GM23338 (cell line): ENCODE measurements at places on chromosomes 2 and 18. TPM values are rescaled to one million over a fixed set of nuclear protein-coding genes. Genes with fewer than 3 reads are reported as not detected.

- no peak overlapping the region for H3K27ac ChIP-seq
- H3K4me3 ChIP-seq, result no peak overlapping the region
- no peaks in the 10 kb centered on the region for H3K36me3 ChIP-seq
- DNase-seq, result no peak
- H3K4me1 ChIP-seq, result no peaks in the 10 kb centered on the region
- H3K27me3 ChIP-seq, result no peaks in the 10 kb centered on the region
Measured at GRCh38 chr2:149686136-149687051, 98.8 kb upstream of the MMADHC start.

DNA sequence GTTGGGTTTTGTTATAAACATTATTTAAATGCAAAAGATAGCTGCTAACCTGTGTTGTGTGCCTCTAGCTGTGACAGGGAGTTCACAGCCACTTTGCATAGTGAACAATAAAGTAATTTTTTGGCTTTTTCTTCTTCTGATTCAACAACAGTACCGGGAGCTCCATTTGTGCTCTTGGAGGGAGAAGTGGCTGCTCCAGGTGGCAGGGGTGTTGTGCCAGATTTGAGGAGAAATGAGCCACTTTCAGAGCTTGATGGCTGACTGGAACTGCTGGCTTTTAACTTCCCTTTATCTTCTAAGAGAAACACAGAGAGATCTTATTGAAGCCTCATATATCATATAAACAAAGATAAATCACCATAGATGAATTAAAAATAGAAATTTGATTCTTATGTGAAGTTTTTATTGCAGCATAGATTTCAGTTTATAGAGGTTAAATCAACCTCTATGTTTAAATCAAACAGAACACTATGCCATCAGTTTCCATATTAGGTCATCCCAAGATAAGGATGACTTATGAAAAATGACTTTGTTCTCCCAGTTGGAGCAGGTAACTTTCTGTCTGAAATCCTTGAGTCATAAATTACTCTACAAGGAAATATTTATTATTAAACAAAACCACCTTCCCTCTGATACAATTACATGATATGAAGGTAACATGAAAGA lies 182.0 kb upstream of the SESTD1 start:
- H3K27me3 ChIP-seq, result no peaks in the 10 kb centered on the region
- peaks cover 50% of the 10 kb centered on the region for H3K4me1 ChIP-seq
- no peak overlapping the region for H3K4me3 ChIP-seq
- no peaks in the 10 kb centered on the region for H3K36me3 ChIP-seq
- no peak for DNase-seq

- no peaks in the 10 kb centered on the region for H3K4me1 ChIP-seq
- no peak for DNase-seq
- H3K36me3 ChIP-seq, result no peaks in the 10 kb centered on the region
Measured at GRCh38 chr18:32156855-32157254, 33.0 kb upstream of the MEP1B start.

DNA sequence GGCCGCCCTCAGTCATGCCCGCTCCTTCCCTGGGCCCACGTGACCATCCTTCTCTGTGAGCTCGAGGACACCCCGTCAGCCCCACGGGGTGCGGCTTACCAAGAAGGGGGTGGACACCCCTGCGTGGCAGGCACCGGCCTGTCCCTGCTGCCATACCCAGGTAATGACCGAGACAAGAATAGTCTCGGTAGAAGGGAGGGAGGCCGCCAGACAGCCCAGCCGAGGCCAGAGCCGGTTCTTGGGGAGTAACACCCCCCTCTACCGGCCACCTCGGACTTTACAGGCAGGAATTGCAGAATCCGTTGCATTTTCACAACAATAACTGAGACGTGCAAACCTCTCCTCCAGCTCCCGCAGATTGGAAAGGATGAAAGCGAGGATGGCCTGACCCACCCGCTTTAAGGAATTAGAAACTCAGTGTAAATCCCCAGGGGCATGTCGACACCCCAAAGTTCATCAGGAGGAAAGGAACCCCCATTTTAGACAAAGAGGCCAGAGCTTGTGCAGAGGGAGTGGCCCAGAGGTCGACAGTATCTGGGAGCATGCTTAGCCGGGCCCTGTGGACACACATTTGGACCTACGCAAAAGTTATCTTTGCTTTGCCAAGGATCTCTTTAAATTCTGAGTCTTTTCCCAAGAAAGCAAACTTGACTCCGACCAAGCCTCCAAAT lies 60.1 kb upstream of the GLI2 start:
- H3K4me3 ChIP-seq, result no peak overlapping the region
- H3K4me1 ChIP-seq, result no peaks in the 10 kb centered on the region
- peak; percentile 83 for DNase-seq
- no peaks in the 10 kb centered on the region for H3K27me3 ChIP-seq
- no peak overlapping the region for H3K27ac ChIP-seq

FSHR gene
- total RNA-seq, result not detected in 2 replicates

- DNase-seq, result peak; percentile 5
- no peaks in the 10 kb centered on the region for H3K36me3 ChIP-seq
- H3K4me1 ChIP-seq, result no peaks in the 10 kb centered on the region
- no peak overlapping the region for H3K27ac ChIP-seq
Measured at GRCh38 chr2:146634230-146635097, 1210.4 kb upstream of the ACVR2A start.

DNA sequence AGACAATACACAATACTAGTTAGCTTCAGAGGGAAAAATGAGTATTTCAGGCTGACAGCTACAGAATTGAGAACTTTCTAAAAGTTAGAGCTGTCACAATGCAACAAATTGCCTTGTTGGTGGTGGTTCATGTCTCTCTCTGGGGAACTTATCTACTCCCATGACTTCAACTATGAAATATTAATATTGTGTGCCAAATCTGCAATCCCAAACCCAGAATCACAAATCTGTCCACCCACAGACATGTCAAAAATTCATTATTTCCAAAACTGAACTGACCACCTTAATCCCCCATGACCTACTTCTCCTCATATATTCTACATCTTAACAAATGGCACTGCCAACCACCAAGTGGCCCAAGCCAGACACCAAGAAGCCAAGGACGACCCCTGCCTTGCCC lies 143.5 kb downstream of the TCF4 start:
- H3K4me1 ChIP-seq, result peaks cover 23% of the 10 kb centered on the region
- no peaks in the 10 kb centered on the region for H3K36me3 ChIP-seq
- H3K27ac ChIP-seq, result no peak overlapping the region
- H3K4me3 ChIP-seq, result no peak overlapping the region

- H3K27me3 ChIP-seq, result no peaks in the 10 kb centered on the region
- no peaks in the 10 kb centered on the region; the same call in 1 of the 2 replicates for H3K4me1 ChIP-seq
- no peak overlapping the region for H3K4me3 ChIP-seq
- DNase-seq, result no peak
Measured at GRCh38 chr2:216029416-216030129, 16.2 kb upstream of the MREG start.

- H3K27ac ChIP-seq, result no peak overlapping the region
- no peaks in the 10 kb centered on the region for H3K36me3 ChIP-seq
- DNase-seq, result no peak
- no peak overlapping the region for H3K4me3 ChIP-seq
- H3K27me3 ChIP-seq, result no peaks in the 10 kb centered on the region
Measured at GRCh38 chr2:236380051-236380612, 115.9 kb upstream of the ASB18 start.

GRCh38 chr2:166888180-166888579 lies at the start of gene XIRP2:
Gene XIRP2, plus strand, starts transcription at chr2:166888480. Its CDS starts 15,003 bp downstream, at chr2:166903483.
- H3K27ac ChIP-seq, result no peak within 1 kb of the TSS
- no peaks in the 10 kb centered on the region for H3K27me3 ChIP-seq
- H3K4me1 ChIP-seq, result no peaks in the 10 kb centered on the region
- DNase-seq, result no peak

DNA sequence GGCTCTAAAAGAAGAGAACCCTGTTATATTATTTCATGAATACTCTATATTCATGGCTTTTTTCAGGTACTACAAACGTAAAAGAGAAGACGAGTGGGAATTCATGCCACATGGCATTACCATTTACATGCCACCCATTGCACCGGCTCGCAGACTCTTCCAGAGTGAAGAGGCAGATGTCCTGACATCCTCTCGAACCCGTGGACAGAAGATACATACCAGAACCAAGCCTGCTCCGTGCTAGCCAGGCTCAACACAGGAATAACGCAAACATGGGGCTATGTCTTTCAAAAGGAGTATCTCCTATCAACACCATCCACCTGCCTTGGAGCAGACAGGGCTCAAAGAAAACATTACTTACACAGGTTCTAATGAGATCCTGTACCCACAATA lies 168.8 kb downstream of the THADA start:
- H3K36me3 ChIP-seq, result no peaks in the 10 kb centered on the region
- no peak overlapping the region for H3K4me3 ChIP-seq
- no peaks in the 10 kb centered on the region for H3K4me1 ChIP-seq
- H3K27me3 ChIP-seq, result no peaks in the 10 kb centered on the region
- no peak for DNase-seq

DNA sequence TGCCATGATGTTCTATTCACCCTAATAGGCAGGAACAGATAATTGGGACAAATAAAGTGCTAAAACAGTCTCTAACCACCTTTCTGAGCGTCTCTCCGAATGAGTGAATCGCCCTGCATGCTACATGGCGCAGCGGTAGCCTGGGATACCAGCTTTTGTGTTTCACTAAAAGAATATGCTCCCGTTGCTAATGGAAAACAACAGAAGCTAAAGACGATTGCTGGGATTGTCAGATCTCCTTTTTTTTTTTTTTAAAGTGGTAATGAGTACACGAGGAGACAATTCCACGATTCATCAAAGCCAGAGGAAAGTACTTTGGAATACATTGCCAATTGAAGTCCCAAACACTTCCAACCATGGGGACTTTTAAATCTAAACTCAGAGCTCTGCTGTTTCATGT lies 1815.3 kb upstream of the CELF4 start:
- no peaks in the 10 kb centered on the region for H3K36me3 ChIP-seq
- H3K27me3 ChIP-seq, result no peaks in the 10 kb centered on the region
- DNase-seq, result peak; percentile 57

DNA sequence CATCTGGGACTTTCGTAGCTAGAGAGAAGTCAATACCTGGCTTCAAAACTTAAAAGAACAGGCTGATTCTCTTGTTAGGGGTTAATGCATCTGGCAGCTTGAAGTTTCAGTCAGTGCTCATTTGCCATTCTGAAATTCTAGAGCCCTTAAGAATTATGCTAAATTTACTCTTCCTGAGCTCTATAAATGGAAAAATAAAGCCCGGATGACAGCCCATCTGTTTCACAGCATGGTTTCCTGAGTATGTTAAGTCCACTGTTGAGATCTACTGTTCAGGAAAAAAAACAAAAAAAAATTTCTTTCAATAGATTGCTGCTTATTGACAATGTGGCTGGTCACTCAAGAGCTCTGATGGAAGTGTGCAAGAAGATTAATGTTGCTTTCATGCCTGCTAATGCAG lies 101.3 kb upstream of the RPE start:
- no peak overlapping the region for H3K27ac ChIP-seq
- H3K27me3 ChIP-seq, result no peaks in the 10 kb centered on the region
- no peak for DNase-seq
- no peak overlapping the region for H3K4me3 ChIP-seq
- H3K4me1 ChIP-seq, result no peaks in the 10 kb centered on the region

LINC00305 gene
- not detected in 2 replicates for total RNA-seq

DNA sequence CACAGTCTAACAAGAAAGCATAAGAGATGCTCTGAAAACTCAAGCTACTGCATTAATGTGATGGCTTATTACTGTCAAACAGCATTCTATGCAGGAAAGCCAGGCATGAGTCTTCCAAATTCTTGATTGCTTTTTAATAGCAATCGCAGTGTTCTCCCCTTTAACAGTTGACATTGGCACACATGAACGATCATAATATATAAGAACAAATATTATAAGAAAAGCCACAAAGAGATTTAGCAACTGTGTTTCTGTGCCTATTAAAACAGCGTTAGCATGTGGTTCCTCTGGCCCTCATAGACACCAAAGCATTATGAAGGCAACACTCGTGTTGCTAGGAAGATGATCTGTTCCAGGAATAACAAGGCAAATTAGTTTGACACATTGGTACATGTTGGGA lies 245.0 kb downstream of the ACKR3 start:
- H3K4me3 ChIP-seq, result no peak overlapping the region
- H3K27ac ChIP-seq, result no peak overlapping the region
- DNase-seq, result no peak
- H3K27me3 ChIP-seq, result no peaks in the 10 kb centered on the region
- no peaks in the 10 kb centered on the region for H3K36me3 ChIP-seq
- no peaks in the 10 kb centered on the region for H3K4me1 ChIP-seq

DNA sequence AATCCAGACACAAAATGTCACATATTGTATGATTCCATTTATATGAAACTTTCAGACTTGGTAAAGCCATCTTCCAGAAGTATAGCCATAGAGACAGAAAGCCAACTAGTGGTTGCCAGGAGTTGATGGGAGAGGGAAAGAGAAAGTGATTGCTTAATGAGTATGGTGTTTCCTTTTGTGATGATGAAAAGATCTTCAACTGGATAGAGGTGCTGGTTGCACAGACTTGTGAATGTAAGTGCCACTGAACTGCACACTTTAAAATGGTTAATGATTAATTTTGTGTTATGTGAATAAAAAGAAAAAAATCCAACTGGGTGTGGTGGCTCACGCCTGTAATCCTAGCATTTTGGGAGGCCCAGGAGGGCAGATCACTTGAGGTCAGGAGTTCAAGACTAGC lies 135.3 kb upstream of the SLC1A4 start:
- peaks cover 12% of the 10 kb centered on the region for H3K27me3 ChIP-seq
- H3K36me3 ChIP-seq, result no peaks in the 10 kb centered on the region
- H3K4me3 ChIP-seq, result no peak overlapping the region

- no peak for DNase-seq
- no peak overlapping the region for H3K27ac ChIP-seq
- no peaks in the 10 kb centered on the region for H3K27me3 ChIP-seq
Measured at GRCh38 chr2:165251366-165251765, 12.2 kb downstream of the SCN2A start.

DNA sequence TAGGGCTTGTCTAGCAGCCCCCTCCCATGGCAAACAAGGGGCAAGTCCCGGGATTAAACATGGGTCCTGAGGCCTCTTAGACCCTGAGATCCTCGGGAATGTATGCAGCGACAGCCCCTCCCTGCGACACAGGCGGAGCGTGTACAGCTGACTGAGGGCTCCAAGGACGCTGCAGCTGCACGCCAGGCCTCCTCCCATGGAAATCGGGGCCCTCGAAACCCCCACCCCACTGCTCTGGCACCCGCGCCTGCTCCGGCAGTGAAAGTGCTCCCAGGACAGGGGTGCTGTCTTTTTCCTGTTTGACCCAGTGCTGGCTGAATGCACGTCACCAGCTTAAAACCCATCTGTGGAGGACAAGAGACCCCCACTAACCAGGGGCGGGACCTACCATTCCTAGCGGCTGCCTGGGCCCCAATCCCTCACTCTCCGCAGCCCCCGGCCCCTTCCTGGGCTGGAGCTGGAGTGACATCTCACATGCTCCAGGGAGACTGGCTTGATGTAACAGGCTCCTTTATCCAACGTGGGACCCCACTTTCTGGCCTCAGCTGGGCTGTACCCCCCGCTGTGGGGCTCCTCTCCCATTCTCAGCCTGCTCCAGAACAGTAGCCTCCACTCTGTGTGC lies 247.7 kb downstream of the TWIST2 start:
- no peak overlapping the region for H3K27ac ChIP-seq
- no peaks in the 10 kb centered on the region for H3K36me3 ChIP-seq
- H3K4me1 ChIP-seq, result no peaks in the 10 kb centered on the region
- no peak overlapping the region for H3K4me3 ChIP-seq
- no peak for DNase-seq
- no peaks in the 10 kb centered on the region for H3K27me3 ChIP-seq
